ENCODE measurements at places on chromosomes 1 and 21. TPM values are rescaled to one million over a fixed set of nuclear protein-coding genes. Genes with fewer than 3 reads are reported as not detected.

- no peaks in the 10 kb centered on the region for H3K4me1 ChIP-seq
- no peak overlapping the region for H3K4me3 ChIP-seq
Observed at GRCh38 chr1:201274616-201275252, 8.6 kb upstream of the PKP1 start.

DNA sequence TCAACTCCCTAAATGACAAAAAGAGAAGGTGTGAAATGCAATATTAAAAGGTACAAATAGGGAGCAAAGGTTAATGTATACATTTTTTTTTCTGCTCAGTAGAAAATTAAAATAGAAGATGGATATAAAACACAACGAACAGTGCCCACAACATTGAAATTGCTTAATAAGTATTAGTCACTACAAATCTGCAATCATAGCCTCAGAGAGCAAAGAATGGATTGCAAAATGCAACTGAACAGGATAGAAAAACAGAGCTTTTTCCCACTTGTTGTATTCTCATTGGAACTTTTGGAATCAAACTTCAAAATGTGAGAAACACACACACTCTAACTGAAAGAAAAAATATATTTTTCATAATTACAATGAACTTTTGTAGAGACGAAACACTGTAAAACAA is 552.2 kb upstream of the NCAM2 start:
- H3K4me1 ChIP-seq = no peaks in the 10 kb centered on the region
- H3K27me3 ChIP-seq = no peaks in the 10 kb centered on the region
- H3K4me3 ChIP-seq = no peak overlapping the region
- no peak for DNase-seq
- H3K27ac ChIP-seq = no peak overlapping the region
- H3K36me3 ChIP-seq = no peaks in the 10 kb centered on the region

DNA sequence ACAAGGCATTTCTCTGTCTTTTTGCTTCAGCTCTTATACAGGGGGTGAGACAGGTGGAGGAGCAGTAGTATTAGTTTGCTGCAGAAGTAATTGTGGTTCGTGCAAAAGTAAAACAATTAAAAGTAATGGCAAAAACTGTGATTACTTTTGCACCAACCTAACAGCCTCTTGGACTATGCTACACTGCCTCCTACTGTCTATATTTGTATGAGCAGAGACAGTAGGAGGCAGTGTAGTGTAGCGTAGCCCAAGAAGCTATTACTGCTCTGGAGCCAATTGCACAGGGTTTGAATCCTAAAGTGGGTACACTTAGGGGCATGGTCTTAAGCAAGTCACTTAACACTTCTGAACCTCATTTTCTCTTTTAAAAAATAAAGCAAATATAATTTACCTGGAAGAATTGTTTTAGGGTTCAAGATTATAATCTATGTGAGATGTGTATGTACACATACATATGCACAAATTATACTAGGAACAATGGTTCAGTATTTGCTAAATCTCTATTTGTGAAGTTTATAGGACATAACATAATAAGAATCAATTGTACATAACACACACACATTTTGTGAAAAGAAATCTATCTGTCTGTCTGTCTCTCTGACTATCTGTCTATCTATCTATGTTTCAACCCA is 103.8 kb downstream of the BRINP3 start:
- no peak overlapping the region for H3K27ac ChIP-seq
- no peaks in the 10 kb centered on the region for H3K36me3 ChIP-seq
- no peaks in the 10 kb centered on the region for H3K27me3 ChIP-seq

GRCh38 chr1:107486349-107486748 is 345.5 kb downstream of the NTNG1 start:
- no peak for DNase-seq
- H3K27me3 ChIP-seq = no peaks in the 10 kb centered on the region
- H3K27ac ChIP-seq = no peak overlapping the region
- no peaks in the 10 kb centered on the region for H3K4me1 ChIP-seq
- no peak overlapping the region for H3K4me3 ChIP-seq
- H3K36me3 ChIP-seq = no peaks in the 10 kb centered on the region

- peaks cover 22% of the 10 kb centered on the region for H3K4me1 ChIP-seq
- DNase-seq = no peak
- H3K36me3 ChIP-seq = no peaks in the 10 kb centered on the region
- no peak overlapping the region for H3K27ac ChIP-seq
- H3K4me3 ChIP-seq = no peak overlapping the region
Observed at GRCh38 chr1:221331273-221332183, 410.4 kb downstream of the DUSP10 start.

DNA sequence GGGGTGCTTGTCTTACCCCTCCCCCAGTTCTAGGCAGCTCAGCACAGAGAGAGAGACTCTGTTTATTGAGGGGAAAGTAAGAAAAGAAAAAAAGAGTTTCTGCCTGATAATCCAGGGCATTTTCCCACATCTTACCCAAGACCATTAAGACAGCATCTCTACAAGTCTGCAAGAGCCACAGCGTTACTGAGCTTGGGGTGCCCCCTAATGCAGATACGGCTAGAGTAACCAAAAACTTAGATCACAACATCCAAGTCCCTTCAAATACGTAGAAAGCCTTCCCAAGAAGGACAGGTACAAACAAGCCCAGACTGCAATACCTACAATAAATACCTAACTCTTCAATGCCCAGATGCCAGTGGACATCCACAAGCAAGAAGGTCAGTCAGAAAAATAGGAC is 6.2 kb upstream of the TEX50 start:
- H3K36me3 ChIP-seq = no peaks in the 10 kb centered on the region
- H3K27me3 ChIP-seq = no peaks in the 10 kb centered on the region

DNA sequence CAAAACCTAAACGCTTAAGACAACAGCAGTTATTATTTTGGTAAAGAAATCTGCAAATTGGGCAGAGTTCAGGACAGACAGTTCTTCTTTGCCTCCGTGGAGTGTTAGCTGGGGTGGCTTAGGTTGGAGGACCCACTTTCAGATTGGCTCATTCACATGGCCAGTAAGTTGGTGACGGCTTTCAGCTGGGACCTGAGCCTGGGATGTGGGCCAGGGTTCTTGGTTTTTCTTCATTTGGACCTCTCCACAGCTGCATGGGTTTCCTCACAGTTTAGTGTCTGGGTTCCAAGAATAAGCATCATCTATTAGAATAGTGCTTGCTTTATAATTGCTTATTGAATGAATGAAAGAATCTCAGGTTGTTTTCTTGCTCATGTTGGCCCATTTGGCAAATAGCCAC is 72.2 kb downstream of the ATF6 start:
- no peak overlapping the region for H3K4me3 ChIP-seq
- no peaks in the 10 kb centered on the region for H3K27me3 ChIP-seq
- no peak overlapping the region for H3K27ac ChIP-seq
- H3K36me3 ChIP-seq = no peaks in the 10 kb centered on the region
- H3K4me1 ChIP-seq = peaks cover 14% of the 10 kb centered on the region
- DNase-seq = peak; percentile 35

DNA sequence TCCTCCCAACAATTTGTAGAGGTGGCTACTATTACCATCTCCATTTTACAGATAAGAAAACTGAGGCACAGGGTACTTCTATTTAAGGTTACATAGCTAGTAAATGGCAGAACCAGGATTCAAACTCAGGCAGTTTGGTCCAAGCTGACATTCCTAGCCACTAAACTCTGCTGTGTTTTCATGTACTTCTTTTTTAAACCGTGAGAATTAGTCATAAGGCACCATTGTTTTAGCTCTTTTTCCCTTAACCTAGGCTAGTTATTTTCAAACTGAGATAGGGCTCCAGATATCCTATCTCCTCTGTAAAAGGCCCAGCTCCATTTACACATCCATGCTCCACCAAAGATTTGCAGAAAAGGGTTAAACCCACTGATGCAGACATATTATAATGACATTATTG is 92.9 kb downstream of the PTPN14 start:
- no peaks in the 10 kb centered on the region for H3K36me3 ChIP-seq
- H3K4me1 ChIP-seq = no peaks in the 10 kb centered on the region
- H3K27ac ChIP-seq = no peak overlapping the region

- H3K4me3 ChIP-seq = no peak overlapping the region
- no peak for DNase-seq
- H3K27ac ChIP-seq = no peak overlapping the region
- no peaks in the 10 kb centered on the region for H3K36me3 ChIP-seq
Observed at GRCh38 chr1:12527564-12527963, 90.4 kb downstream of the DHRS3 start.

- no peak overlapping the region for H3K27ac ChIP-seq
- DNase-seq = peak; percentile 19
- H3K36me3 ChIP-seq = no peaks in the 10 kb centered on the region
- no peak overlapping the region for H3K4me3 ChIP-seq
- H3K4me1 ChIP-seq = no peaks in the 10 kb centered on the region
Observed at GRCh38 chr1:234934611-234935033, 194.0 kb downstream of the TOMM20 start.

- no peaks in the 10 kb centered on the region for H3K27me3 ChIP-seq
- no peaks in the 10 kb centered on the region for H3K36me3 ChIP-seq
- H3K4me3 ChIP-seq = no peak overlapping the region
- DNase-seq = peak; percentile 41
- H3K27ac ChIP-seq = no peak overlapping the region
- H3K4me1 ChIP-seq = no peaks in the 10 kb centered on the region
Observed at GRCh38 chr1:214568328-214568727, 16.9 kb upstream of the PTPN14 start.

DNA sequence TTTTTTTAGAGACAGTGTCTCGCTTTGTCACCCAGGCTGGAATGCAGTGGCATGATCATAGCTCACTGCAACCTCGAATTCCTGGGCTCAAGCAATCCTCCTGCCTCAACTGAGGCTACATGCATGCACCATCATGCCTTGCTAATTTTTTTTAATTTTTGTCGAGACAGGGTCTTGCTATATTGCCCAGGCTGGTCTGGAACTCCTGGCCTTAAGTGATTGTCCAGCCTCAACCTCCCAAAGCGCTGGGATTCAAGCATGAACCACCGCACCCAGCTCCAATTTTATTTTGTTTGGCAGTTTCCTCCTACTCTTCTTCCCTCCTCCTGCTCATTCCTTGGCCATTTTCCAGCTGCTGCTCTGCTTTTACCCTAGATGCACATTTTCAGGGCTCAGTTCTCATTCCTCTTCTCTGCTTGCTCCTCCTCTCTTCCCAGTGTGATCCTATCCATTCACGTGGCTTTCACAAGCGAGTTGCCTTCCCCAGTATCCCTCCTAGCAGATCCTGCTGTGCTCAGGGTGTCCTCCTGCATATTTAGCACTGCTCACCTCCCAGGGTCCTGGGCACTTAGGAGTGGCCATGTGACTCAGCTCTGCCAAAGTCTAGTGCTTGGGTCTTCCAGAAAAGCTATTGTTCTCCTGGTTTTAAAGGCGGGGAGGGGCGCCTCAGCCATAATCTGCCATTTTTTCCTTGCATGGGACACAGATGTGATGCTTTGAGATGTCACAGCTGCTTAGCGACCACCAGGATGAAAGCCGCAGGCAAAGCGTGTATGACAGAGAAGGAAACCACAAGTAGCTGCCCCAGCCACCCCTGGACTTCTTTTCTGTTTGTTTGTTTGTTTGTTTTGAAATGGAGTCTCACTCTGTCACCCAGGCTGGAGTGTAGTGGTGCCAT is 33.7 kb downstream of the PSEN2 start:
- H3K36me3 ChIP-seq = no peaks in the 10 kb centered on the region
- no peak overlapping the region for H3K4me3 ChIP-seq
- H3K27ac ChIP-seq = peak overlapping the region; percentile 72
- H3K27me3 ChIP-seq = no peaks in the 10 kb centered on the region

- H3K4me3 ChIP-seq = peak overlapping the region; percentile 50
- H3K36me3 ChIP-seq = no peaks in the 10 kb centered on the region
- no peak for DNase-seq
- H3K27ac ChIP-seq = no peak overlapping the region
Observed at GRCh38 chr1:41661428-41662060, 177.1 kb upstream of the EDN2 start.

DNA sequence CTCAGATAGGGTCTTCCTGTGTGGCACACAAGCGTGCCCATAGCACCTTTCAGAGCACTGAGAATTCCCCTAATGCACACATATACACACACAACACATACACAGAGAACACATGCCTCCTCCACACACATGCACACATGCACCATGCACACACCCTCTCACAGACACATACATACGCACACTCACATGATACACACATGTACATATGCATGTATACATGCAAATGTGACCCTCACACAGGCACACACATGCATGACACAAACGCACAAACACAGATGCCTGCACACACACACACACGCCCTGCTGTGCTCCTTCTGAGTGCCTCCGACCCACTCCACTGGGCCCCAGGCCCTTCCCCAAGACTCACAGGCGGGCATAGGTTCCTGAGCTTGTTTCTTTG is 251.0 kb downstream of the PTPRU start:
- H3K27me3 ChIP-seq = no peaks in the 10 kb centered on the region
- no peak overlapping the region for H3K4me3 ChIP-seq
- no peak overlapping the region for H3K27ac ChIP-seq
- no peaks in the 10 kb centered on the region for H3K36me3 ChIP-seq

- no peak for DNase-seq
- H3K36me3 ChIP-seq = no peaks in the 10 kb centered on the region
- peaks cover 8% of the 10 kb centered on the region for H3K4me1 ChIP-seq
- H3K4me3 ChIP-seq = no peak overlapping the region
- H3K27ac ChIP-seq = no peak overlapping the region
Observed at GRCh38 chr1:230717251-230717650, 3.3 kb upstream of the AGT start.

GRCh38 chr1:222018041-222018440 is 276.2 kb upstream of the DUSP10 start:
- no peaks in the 10 kb centered on the region for H3K4me1 ChIP-seq
- H3K36me3 ChIP-seq = no peaks in the 10 kb centered on the region
- DNase-seq = no peak
- no peak overlapping the region for H3K4me3 ChIP-seq
- H3K27me3 ChIP-seq = no peaks in the 10 kb centered on the region

GRCh38 chr1:239922778-239923522 is 168.7 kb upstream of the FMN2 start:
- H3K4me3 ChIP-seq = no peak overlapping the region
- no peaks in the 10 kb centered on the region for H3K36me3 ChIP-seq
- DNase-seq = no peak
- no peaks in the 10 kb centered on the region for H3K27me3 ChIP-seq
- no peak overlapping the region for H3K27ac ChIP-seq

DNA sequence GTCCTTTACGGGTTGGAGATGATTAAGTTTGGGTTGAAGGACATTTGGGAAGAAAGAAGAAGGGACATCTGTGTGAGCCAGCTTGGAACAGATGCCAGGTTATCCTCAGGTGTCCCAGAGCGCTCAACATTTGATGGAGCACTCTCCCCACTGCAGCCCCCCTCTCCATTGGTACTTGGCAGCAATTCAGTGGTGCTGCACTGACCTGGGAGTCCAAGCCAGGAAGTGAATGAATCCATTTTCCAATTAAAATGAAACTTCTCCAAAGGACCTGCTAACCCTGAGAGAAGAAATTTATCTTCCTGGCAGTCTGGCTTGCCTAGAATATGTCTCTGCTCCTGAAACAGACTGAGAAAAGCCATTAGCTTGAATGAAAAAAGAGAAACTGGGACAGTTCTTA is 67.1 kb downstream of the FGGY start:
- DNase-seq = no peak
- H3K27ac ChIP-seq = no peak overlapping the region
- no peaks in the 10 kb centered on the region for H3K36me3 ChIP-seq
- no peaks in the 10 kb centered on the region for H3K27me3 ChIP-seq
- peaks cover 17% of the 10 kb centered on the region for H3K4me1 ChIP-seq

ADGRL4 gene
- 10.2 TPM for total RNA-seq

ATF3 gene
- total RNA-seq = 4.6 TPM

GFI1 gene
- total RNA-seq = 4.0 TPM

AKR7A3 gene
- total RNA-seq = 6.5 TPM

CRB1 gene
- total RNA-seq = 12.9 TPM

TACSTD2 gene
- total RNA-seq = 0.93 TPM

All from testis (tissue), 5 donors.